ENCODE measurements at places on chromosomes 16 and 17.
A peak's percentile ranks its signal among the peaks of the same experiment; 100 is the strongest.

DNA sequence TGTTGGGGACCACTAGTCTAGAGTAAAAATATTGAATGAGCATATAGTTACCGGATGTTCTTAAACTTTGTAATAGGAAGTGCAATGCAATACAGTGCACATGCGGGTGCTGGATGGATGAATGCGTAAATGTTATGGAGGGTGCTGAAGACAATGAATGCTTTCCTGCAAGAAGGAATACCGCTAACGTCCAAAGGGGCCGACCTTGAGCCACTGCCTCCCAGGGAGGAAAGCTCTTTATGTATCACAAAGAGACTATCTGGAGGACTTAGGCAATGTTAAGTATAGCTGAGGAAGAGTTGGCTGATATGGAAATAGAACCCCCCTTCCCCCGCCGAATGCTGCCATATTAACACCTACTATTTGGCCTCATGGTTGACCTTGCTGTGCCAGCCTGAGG, 27.5 kb upstream of the SHCBP1 start:
- DNase-seq: no peak

DNA sequence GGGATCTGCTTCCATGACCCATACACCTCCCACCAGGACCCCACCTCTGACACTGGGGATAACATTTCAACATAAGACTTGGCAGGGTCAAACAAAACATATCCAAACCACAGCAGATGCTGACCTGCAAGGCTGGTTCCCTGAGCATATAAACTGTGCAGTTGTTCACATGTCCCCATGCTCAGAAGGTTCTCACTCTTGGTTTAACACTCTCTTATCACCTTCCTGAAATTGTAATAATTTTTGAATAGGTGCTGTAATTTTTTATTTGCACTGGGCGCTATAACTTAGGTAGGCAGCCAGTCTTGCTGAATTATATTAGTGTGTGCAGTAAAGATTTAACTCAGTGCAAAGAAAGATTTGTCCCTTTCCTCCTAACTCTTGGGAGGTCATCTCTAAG, 824.8 kb upstream of the SOX9 start:
- DNase-seq: no peak

GRCh38 chr16:8646326-8647053, 25.0 kb downstream of the METTL22 start:
- no peak for DNase-seq

DNA sequence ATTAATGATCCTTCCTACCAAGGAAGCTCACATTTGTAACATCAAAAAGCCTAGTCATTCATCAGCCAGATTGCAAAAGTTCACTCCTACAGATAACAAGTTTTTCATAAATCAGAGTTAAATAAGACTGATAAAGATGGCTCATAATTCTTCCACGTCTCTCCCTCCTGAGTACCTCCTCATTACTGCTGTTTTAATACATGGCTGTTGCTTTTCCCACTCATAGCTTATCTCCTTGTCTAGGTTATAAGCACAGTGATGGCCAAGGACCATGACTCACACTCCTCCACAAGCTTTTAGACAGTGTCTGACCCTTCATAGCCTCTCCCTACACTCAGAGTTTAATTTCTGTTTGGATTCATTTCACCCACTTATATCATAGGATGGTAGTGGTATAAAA, 100.9 kb upstream of the MON1B start:
- no peak for DNase-seq

- no peak for DNase-seq
Measured at GRCh38 chr16:35747658-35748455, 2288.4 kb downstream of the TP53TG3F start.

GRCh38 chr16:78292844-78293380, 193.5 kb downstream of the WWOX start:
- DNase-seq: no peak

DNA sequence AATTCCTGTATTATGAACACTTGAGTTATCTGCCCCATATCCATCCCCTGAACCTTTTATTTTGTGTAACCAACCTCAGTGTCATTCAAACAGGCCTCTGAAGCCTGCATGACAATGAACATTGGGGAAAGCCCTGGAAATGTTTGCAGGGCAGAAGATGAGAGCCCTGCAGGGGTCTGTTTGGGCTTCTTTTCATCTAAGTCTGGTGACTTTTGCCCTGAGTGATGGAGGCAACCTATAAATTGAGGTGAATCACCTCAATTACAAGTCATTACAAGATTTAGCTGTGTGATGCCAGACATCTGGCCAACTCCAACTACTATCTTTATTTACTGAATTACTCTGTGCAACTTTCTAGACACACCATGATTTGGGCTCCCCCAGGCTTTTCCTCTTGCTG, 189.2 kb downstream of the MAF start:
- DNase-seq: no peak

GRCh38 chr17:35708149-35708548, 23.3 kb upstream of the RASL10B start:
- no peak for DNase-seq

DNA sequence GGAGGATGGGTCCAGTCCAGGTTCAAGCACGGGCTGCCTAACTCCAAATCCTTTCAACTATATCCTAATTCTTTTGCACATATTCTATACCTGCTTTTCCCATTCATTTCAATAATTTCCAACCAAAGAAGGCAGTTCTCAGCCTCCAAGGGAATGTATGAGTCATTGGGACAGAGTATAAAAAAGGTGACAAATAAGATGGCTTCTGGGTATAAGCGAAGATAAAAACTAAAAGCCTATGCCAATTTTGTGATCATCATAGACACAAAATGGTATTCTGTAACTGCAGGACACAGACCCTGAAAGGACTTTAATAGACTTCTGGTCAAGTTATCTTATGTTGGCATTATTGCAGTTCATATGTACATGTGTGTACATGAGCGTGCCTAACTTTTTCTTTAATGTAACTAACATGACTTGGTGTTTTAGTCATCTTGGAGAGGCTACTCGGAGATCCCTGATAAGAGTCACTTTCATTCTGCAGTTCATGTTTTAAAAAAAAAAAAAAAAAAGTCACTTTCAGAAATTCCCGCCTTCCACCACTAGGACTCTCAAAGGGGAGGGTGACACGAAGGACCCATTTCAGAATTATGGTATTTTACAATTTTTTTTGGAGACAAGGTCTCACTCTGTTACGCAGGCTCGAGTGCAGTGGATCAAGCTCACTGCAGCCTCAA, 17.3 kb downstream of the COG1 start:
- no peak for DNase-seq

DNA sequence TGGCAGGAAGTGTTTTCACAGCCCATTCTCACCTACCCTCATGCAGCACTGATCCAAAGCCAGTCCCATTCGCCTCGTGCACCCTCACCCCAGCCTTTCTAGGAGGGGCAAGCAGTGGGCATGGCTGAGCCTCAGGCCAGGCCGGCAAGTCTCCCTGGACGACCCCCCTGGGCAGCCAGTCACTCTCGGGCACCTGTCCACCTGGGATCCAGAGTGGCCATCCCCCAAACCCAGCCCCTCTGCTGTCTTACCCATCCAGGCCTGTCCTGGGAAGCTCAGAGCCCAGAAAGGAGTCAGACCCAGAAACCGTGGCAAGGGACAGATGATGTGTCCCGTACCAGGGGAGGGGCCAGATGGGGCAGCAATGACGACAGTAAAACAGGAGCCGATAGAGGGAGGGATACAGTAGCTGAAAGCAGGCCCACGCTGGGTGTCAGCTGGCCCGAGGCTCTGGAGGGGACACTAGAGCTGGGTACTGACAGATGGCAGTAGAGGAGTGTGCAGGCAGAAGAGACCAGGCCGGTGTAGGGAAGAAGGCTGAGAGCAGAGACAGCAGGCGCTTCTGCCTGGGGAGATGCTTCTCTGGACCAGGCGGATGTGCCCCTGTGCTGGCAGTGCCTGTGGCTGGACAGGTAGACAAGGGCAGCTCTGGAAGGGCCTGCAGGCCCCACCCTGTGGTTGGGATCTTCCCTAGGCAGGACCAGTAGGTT, 5.8 kb downstream of the CMTM3 start:
- no peak for DNase-seq

- DNase-seq: no peak
Measured at GRCh38 chr17:29383686-29384085, 6.5 kb upstream of the TAOK1 start.

GRCh38 chr16:3235856-3236669, 1.1 kb upstream of the ZNF200 start:
- DNase-seq: peak; percentile 11
